ENCODE measurements at places on chromosomes 3 and 15.

GRCh38 chr3:117246771-117247555, 537.4 kb downstream of the TUSC7 start:
- DNase-seq, result no peak

DNA sequence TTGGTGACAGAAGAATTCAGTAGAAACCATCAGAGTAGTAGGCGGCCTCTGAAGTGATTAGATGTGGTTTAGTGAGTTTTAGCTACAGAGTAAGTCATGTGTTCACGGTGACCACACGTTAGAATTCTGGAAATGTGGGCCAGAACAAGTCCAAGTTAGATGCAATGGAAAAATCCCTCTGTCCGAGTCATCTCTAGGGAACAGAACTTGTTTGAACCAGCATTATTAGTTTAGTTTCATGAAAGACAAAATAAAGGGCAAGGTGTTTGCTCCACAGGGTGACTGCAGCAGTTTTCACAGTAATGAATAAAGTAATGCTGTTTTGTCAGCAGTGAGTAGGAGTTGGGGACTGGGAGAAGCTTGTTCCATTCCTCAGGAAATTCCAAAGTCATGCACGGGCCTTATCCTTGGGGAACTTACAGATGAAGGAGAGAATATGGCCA, 100.2 kb downstream of the CGNL1 start:
- DNase-seq, result no peak

- DNase-seq, result no peak
Observed at GRCh38 chr3:197178998-197179397, 119.4 kb downstream of the DLG1 start.

DNA sequence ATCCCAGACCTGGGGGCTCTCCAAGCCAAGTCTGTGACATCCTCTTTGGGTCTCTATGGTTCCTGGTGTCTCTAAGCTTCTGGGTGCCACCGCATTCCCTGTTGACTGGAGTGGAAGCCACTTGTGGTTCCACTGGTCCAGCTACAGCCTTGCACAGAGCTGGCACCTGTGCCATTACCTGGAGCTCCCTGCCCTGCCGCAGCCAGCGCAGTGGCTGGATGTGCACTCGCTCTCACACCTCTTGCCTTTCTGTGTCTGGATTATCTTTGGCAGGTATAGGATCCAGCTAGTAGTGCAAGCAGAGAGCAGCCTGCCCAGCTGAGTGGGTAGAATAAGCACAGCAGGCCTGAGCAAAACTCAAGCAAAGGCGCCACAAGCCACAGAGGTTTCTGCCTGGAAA, 1635.5 kb downstream of the OTOL1 start:
- DNase-seq, result no peak

DNA sequence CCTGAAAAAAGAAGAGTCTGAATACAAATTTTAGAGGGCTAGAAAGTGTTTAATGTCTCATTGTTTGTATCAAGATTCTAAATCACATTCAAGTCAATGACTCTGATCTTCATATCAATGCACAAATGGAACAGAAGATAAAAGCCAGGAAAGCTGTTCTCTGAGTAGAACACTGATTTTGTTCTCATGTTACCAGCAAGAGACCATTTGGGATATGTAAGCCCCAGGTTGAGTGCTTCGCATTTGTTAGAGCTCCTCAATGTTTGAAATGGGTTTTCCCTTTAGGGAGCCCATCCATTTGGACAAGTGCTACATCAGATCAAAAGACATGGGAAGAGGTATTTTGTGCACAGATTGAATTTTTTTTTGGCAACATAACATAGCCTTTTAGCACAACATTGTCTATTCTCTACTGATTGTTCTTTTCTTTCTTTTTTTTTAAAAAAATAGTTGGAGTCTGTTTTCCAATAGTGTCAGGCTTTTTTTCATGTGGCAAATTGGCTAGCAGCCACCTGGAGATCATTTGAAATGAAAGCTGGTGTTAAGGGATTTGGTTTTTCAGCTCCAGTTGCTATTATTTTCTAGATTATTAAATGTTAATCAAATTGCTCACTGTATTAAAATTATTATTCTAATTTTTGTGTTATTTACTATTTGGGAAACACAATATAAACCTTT, 74.5 kb upstream of the ZPLD1 start:
- no peak for DNase-seq

DNA sequence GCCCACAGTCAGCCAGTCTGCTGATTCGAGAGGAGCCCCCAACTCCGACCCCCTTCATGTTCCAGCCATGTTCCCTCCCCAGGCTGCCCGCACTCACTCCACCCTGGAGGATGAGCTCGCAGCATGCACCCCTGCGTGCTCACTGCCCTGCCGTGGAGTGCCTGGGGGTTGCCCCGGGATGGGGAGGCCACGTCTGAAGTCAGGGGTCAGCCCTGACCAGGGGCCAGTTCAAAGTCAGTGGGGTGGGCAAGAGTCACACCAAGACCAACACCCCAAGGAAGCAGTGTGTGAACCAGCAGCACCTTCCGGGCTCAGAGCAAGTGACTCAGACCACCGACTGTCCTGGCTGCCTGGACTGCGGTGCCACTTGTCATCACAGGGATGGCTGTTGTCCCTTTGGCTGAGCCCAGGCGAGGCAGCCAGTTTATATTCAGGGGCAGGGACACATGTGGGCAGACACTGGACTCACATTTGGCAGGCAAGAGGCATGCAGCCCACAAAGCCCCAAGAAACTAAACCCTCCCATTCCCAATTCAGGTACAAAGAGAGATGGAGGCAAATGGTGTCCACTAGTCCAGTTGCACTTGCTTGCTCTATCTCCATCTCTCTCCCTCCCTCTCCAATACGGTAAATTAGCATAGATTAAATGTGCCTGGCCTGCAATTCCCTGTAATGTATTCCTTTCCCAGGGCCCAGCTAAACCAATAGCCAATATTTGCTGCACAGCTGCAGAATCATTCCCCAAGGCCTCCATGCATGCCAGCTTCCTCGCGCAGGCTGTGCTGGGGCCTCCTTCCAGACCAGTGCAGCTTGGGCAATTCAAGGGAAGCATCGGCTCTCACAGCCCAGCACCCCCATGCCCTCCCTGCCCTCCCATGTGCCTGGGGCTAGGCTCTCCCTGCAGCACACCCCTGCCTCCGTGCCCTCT, 135.7 kb upstream of the IQSEC1 start:
- DNase-seq, result no peak

DNA sequence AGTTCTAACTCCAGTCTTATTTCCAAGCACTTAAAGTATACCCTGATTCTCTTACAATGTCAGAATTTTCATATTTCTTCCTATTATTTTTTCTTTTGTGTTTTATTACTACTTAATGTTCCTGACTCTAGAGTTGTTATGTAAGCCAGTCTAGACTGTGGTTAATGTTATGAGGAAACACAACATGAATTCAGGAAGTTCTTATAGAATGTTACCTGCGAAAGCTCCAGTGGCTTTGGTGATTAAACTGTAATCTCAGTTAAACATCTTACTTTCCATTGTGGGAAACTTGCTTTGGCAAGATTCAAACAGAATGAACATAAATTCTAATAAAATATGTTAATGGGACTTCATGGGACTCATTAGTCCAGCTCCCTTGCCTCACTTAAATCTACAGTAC, 36.6 kb upstream of the CHL1 start:
- DNase-seq, result no peak

- no peak for DNase-seq
Observed at GRCh38 chr3:110318108-110318507, 753.5 kb upstream of the NECTIN3 start.

GRCh38 chr3:52333869-52334557, 17.9 kb downstream of the DNAH1 start:
- DNase-seq, result no peak

DNA sequence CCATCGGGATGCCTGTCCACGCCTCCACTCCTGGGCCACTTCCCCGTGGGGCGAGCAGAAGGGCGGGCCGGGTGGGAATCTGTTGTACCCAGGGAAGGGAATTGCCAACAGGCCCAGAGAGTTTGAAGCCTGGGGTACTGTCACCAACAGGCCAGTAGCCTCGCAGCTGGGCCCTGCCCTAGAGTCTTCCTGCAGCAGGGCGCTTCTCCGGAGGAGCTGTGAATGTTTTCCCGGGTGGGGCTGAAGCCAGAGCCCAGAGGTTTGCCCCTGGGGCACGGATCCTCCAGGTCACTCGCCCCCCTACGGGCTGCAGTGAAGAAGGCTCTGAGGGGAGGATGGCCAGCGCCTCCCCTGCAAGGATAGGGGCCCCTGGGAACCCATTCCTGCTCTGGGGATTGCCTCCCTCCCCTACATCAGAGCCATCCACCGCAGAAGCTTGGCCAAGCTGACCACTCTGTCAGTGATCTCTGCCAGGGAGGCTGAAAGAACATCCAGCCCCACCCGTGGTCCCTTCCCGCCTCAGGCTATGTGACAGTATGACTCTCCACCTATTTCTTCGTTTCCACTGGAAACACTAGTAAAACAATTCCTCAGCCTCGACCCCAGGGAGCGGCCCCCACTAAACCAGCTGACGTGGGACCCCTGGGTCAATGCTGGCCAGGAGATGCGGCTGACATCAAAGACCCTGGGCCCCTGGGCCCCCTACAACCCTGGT, 16.8 kb downstream of the CIDEC start:
- DNase-seq, result no peak

DNA sequence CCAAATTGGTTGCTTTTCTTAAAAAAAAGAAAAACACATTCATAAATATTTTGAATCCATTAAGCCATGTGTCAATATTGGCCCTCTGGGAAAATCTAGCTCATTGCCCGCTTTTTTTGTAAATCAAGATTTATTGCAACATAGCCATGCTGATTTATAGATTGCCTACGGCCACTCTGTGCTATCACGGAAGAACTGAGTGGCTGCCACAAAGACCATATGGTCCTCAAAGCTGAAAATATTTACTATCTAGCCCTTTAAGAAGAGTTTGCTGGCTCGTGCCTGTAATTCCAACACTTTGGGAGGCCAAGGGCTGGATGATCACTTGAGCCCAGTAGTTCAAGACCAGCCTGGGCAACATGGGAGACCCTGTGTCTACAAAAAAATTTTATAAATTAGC, 45.9 kb downstream of the IL5RA start:
- no peak for DNase-seq

GRCh38 chr3:39013289-39013688, 38.5 kb downstream of the SCN11A start:
- no peak for DNase-seq

DNA sequence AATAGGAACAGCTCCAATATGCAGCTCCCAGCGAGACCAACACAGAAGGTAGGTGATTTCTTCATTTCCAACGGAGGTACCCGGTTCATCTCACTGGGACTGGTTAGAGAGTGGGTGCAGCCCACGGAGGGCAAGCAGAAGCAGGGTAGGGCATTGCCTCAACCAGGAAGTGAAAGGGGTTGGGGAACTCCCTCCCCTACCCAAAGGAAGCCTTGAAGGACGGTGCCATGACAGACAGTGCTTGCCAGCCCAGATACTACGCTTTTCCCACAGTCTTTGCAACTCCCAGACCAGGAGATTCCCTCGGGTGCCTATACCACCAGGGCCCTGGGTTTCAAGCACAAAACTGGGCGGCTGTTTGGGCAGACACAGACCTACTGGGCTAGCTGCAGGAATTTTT, 576.9 kb upstream of the NECTIN3 start:
- DNase-seq, result no peak

DNA sequence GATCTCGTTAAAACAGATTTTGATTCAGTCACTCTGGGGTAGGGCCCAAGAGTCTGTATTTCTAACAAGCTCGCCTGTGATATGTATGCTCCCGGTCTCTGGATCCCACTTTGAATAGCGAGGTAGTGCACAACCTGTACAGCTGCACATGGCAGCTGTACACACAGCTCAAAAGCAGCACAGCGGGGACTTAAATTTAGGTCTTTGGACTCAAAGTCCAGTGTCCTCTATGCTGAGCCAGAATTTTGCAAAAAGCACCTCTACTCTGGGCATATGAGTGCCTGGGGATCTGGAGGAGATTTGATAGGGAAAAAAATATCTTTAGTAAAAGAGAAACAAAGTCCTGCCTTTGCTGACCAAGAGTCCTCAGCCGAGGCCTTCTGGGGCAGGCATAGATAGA, 83.1 kb downstream of the HMG20A start:
- DNase-seq, result no peak

- no peak for DNase-seq
Observed at GRCh38 chr3:191094057-191094845, 104.8 kb upstream of the OSTN start.

DNA sequence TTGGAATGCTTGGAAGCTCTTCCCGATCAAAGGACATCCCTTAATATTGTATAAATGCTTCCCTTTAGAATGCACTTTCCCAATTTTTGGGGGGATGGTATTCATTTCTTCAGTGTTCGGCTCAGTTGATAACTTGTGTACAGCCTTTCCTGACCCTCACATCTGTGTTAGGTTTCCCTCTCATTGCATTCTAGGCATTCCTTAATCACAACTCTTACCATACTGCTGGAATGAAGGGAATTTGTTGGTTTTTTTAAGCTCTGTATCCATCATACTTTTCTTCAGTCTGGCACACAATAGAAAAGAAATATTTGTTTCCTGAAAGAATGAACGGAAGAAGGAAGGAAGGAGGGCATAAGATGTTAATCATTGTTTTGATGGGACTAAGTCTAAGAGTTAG, 119.5 kb downstream of the CHST2 start:
- DNase-seq, result no peak

DNA sequence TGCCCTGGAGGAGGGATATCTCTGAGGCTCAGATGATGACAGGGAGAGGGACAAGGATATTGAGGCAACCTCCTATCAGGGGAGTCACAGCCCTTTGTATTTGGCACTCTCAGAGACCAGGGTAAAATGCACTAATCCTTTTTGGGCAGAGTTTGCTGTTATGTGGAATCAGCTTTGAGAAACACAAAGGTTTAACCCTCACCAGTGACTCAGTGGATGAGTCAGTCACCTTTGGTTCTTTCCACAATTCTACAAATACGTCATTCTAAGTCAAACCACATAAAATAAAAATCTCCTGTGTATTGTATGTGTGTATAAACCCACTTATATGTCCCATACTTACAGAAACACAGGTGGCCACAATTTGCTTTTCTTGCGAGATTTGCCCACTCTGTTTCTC, 5.1 kb downstream of the LSAMP start:
- no peak for DNase-seq

GRCh38 chr15:27587810-27588209, 511.3 kb downstream of the OCA2 start:
- DNase-seq, result no peak

- no peak for DNase-seq
Observed at GRCh38 chr15:64146885-64147681, 4.4 kb upstream of the SNX22 start.

- no peak for DNase-seq
Observed at GRCh38 chr15:101765772-101766456, 37.4 kb upstream of the OR4F6 start.

DNA sequence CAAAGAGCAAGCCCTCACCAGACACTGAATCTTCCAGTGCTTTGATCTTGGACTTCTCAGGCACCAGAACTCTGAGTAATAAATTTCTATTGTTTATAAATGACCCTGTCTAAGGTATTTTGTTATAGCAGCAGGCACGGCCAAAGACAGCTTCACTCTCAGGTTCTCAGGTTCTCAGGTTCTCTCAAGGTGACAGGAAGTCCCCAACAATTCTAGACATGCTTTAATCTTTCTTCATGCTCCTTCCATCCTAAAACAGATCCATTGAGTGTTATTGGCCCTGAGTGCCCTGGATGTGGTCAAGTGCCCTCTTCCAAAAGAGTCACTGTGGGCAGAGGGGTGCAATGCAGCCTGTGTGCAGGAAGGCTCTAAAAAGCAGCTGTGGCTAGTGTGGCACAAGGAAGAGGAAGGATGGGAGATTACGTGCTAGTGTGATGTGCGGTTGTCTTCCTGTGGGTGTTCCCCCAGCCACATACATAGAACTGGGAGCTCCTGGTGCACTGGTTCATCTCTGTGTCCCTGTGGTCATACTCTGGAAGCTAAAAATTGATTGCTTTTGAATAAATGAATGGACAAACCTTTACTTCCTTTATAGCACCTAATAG, 11.0 kb upstream of the RAB7A start:
- peak; percentile 54 for DNase-seq

Data from CD4-positive, alpha-beta T cell treated with Interleukin-6 for 4 hours (primary cell).